NCI-H2171 treated with DMSO at 0.1 percent for 48 hours (cell line): ENCODE measurements at places on chromosomes 2 and 18.

DNA sequence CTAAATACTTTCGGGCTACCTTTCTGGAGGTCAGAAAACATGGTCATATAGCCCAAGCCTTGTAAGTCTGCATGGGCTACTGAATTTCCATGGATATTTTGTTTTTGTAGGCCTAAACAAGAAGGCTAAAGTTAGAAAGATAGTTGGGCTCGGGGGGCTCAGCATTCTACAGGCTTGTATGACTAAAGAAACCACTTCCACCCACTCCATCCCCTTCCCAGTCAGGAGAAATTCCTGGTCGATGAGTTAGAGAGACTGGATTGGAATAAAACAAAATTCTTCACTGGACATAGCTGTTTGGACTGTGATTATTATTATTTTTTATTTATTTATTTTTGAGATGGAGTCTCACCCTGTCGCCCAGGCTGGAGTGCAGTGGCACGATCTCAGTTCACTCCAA is 539.4 kb upstream of the TNP1 start:
- DNase-seq: no peak

DNA sequence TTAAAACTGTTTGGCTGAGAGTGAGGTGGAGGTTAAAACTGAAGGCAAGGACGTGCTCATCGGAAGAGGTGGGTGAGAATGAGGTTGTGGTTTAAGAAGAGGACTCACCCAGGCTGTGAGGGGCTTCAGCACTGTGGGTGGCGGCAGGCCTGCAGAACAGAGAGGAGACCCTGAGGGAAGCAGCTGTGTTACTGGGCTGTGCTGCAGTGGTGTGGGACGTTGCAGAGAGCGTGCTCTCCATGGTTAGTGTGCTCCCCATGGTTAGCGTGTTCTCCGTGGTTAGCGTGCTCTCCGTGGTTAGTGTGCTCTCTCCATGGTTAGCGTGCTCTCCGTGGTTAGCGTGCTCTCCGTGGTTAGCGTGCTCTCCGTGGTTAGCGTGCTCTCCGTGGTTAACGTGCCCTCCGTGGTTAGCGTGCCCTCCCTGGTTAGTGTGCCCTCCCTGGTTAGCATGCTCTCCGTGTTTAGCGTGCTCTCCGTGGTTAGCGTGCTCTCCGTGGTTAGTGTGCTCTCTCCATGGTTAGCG is 68.5 kb upstream of the NFATC1 start:
- no peak for DNase-seq

GRCh38 chr2:226702376-226702775 is 97.2 kb downstream of the IRS1 start:
- peak; percentile 7 for DNase-seq

DNA sequence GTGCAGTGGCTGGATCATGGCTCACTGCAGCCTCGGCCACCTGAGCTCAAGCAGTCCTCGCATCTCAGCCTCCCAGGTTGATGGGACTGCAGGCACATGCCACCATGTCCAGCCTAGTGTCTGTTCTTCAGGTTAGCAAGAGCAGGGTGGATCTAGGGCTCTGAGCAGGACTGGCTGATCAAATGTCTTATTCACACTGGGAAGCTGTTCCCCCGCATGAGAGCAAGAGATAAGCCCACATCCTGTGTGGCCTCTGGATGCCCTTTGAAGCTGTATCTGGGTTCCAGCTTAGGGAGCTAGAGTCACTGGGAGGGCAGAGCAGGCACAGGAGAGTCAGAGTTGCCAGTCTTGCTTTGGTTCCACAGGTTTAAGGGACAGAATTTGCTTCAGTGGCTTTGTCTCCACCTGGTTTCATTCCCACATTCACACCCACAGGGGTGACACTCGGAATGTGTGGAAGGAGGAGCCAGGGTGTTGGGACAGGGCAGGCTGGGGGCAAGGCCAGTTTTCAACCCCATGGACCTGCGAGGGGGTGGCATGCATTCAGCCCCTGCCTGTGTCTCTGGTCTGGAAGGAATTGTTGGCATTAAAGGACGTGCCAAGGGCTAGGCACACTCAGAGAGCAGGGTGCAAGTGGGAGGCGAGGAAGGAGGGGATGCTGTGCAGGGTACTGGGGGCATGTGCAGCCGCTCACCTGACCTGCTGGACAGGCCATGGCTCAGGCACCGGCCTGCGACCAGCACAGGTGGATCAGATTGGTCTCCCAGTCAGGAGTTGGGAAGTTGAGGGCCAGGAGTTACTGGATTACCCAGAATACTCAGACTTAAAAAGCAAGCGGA is 24.5 kb downstream of the PTPN18 start:
- DNase-seq: no peak

GRCh38 chr2:12774395-12774727 is 57.6 kb downstream of the TRIB2 start:
- no peak for DNase-seq
